ENCODE measurements at places on chromosomes 7 and 10.
A peak's percentile ranks its signal among the peaks of the same experiment; 100 is the strongest.

- peaks cover 59% of the 10 kb centered on the region for H3K36me3 ChIP-seq
- peaks cover 9% of the 10 kb centered on the region for H3K27me3 ChIP-seq
- no peak overlapping the region for H3K27ac ChIP-seq
- H3K4me1 ChIP-seq, result no peaks in the 10 kb centered on the region
Measured at GRCh38 chr7:56105508-56105907, 768 bp downstream of the CHCHD2 start.

DNA sequence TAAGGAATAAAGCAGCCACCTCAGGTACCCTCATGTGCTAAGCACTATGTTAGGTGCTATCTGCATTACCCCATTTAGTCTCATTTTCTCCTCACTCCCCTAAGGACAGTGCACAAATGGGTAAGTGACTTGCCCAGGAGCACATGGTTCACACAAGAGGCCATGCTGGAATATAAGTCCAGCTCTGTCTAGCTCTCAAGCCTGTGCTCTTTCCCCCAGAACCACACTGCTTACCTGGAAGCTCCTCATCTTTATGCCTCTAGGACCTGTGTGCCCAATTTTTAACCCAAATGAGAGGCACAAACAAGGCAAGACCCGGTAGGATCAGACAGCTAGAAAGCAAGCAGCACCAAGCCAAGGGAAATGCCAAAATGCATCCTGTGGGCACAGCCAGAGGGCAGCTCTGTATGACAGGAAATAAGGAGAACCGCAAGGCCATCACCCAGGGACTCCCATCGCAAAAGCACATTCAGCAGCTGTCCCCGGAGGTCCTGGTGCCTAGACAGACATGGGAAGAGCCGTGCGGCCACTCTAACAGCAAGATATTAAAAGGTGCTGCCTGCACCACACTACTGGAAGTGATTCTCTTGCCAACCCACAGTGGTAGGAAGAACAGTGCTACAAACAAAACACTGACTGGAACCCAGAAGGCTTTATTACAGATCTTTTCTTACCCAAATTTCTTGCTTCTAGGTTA, 88.1 kb downstream of the GSAP start:
- no peaks in the 10 kb centered on the region for H3K27me3 ChIP-seq
- no peaks in the 10 kb centered on the region for H3K36me3 ChIP-seq
- no peak overlapping the region for H3K4me3 ChIP-seq
- no peak overlapping the region for H3K27ac ChIP-seq
- no peak for DNase-seq

- peaks cover 53% of the 10 kb centered on the region for H3K4me1 ChIP-seq
- H3K36me3 ChIP-seq, result no peaks in the 10 kb centered on the region
- DNase-seq, result no peak
- H3K4me3 ChIP-seq, result no peak overlapping the region
Measured at GRCh38 chr10:11207560-11207844, 189.8 kb downstream of the CELF2 start.

GRCh38 chr7:24899161-24899560, 80.8 kb downstream of the OSBPL3 start:
- H3K27ac ChIP-seq, result no peak overlapping the region
- H3K4me3 ChIP-seq, result no peak overlapping the region
- peaks cover 27% of the 10 kb centered on the region for H3K4me1 ChIP-seq
- no peak for DNase-seq
- no peaks in the 10 kb centered on the region for H3K27me3 ChIP-seq
- no peaks in the 10 kb centered on the region for H3K36me3 ChIP-seq

GRCh38 chr7:138903186-138903820, 77.9 kb downstream of the KIAA1549 start:
- no peak overlapping the region for H3K4me3 ChIP-seq
- no peaks in the 10 kb centered on the region for H3K27me3 ChIP-seq
- H3K36me3 ChIP-seq, result peaks cover 37% of the 10 kb centered on the region
- peak overlapping the region; percentile 91 for H3K27ac ChIP-seq
- DNase-seq, result no peak

DNA sequence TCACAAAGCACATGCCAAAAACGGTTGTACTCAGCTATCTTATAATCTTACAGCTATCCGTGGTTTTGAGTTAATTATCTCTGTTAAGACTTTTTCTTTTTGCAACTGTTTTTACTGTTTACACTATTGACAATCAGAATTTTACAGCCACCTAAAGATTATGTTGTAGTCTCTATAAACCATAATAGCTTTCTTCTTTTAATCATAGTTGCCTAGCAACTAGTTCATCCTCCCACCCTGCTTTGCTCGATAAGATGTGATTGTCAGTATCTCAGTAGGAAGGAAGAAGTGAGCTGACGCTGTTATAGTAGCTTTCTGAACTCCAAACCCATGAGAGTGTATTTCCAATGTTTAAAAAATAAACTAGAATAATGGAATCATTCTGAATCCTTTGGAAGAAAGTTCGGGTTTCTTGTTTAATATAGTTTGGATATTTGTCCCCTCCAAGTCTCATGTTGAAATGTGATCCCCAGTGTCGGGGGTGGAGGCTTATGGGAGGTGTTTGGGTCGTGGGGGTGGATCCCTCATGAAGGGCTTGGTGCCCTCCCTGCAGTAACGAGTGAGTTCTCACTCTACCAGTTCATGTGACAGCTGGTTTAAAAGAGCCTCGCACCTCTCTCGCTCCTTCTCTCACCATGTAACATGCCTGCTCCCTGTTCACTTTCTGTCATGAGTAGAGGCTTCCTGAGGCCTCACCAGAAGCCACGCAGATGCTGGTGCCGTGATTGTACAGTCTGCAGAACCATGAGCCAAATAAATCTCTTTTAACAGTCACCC, 68.1 kb downstream of the SVOPL start:
- no peak overlapping the region for H3K4me3 ChIP-seq
- H3K27me3 ChIP-seq, result no peaks in the 10 kb centered on the region
- no peak overlapping the region for H3K27ac ChIP-seq
- no peak for DNase-seq

DNA sequence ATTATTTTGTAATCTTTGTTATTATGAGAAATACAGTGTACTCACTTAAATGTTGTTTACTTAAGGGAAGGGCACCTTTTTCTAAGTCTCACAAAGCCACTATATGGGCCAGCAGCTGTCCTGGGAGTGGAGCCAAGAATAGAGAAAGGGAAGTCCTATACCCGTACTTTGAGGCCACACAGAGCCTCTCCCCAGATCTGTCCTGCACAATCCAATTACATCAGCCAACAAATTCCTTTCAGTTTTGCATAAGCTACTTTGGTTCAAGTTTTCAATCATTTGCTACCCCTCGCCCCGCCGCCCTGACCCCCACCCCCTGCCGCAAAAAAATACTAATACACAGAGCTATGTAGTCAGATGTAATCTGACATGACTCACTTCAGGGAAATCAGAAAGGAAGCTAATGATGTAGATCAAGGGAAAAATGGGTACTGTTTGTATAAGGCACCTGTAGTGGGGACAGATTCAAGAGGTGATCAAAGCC, 297.4 kb upstream of the NEBL start:
- H3K36me3 ChIP-seq, result peaks cover 17% of the 10 kb centered on the region
- peaks cover 3% of the 10 kb centered on the region for H3K27me3 ChIP-seq
- H3K27ac ChIP-seq, result no peak overlapping the region
- H3K4me3 ChIP-seq, result no peak overlapping the region
- H3K4me1 ChIP-seq, result no peaks in the 10 kb centered on the region

DNA sequence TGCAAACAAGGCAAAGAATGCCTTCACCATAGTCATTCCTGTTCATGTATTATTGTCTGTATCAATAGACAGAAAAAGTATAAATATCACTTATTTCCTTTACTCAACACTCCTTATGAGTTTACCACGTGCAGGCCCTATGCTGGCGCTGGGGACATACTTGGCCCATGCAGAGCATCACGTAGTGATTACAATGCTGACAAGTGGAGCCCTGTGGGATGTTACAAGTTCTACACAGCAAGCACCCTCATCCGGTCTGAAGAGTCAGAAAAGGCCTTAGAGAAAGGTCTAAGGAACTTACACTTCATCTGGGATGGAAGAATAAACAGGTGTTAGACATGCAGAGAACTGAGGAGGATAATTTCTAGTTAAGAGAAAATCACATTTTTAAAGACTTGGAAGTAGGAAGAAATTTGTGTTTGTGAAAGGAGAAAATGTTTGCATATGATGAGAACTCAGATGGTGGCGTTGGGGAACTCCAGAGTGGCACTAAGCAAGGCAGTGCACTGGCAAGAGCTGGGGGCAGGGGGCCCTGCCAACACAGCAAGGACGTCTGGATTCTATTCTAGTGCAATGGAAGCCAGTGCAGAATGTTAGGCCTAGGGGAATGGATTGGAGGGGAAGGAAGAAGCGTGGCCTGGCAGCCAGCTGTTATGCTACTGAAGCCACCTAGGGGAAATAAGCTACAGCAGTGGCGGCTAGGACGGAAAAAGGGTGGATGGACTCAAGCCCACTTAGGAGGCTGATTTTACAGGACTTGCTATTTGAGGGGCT, 116.2 kb downstream of the ELMO1 start:
- no peak overlapping the region for H3K4me3 ChIP-seq
- peaks cover 13% of the 10 kb centered on the region for H3K36me3 ChIP-seq

DNA sequence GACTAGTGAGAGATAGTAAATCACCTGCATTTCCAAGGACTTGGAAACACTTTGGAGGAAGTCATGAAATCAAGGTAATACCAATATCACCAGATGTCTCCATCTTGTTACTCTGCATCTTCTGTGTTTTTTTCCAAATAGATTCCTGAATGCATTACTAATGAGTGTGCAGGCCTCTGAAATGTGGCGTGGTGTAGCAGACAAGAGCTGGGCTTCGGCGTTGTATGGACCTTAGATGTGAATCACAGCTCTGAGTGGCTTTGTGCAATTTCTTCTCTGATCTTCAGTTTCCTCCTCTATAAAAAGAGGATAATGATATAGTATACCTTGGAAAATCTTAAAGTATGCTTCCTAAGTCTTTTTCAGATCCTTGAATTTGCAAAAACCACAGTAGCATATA, 9.6 kb upstream of the MYPN start:
- H3K36me3 ChIP-seq, result no peaks in the 10 kb centered on the region
- H3K27me3 ChIP-seq, result no peaks in the 10 kb centered on the region
- no peak overlapping the region for H3K4me3 ChIP-seq
- no peak for DNase-seq

- H3K4me3 ChIP-seq, result peak overlapping the region; percentile 90
- H3K4me1 ChIP-seq, result peaks cover 54% of the 10 kb centered on the region
- no peak for DNase-seq
- peak overlapping the region; percentile 96 for H3K27ac ChIP-seq
- H3K27me3 ChIP-seq, result peaks cover 29% of the 10 kb centered on the region
Measured at GRCh38 chr10:30432622-30433305, 1.2 kb upstream of the MAP3K8 start.

DNA sequence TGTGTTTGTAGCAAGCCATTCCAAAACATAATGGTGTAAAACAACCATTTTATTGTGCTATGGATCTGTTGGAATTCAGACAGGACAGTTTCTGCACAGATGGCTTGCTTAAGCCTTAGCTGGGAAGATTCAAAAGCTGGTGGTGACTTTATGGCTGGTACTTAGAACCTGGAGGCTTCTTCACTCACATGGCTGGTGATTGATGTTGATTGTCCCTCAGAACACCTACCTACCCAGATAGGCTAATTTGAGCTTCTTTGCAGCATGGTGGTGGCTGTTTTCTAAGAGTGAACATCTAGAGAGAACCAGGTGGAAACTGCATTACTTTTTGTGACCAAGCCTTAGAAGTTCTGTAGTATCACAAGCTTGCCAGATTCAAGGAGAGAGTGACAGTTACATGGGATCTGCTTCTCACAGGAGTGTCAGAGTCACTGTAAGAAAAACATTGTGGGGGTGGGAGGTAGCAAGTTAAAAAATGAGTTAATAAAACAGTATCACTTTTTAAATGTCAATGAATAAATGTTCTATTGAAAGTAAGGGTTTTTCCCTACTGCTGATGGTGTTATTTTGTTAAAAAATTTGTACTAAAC, 7.1 kb downstream of the R3HCC1L start:
- H3K27ac ChIP-seq, result no peak overlapping the region
- peaks cover 33% of the 10 kb centered on the region for H3K4me1 ChIP-seq
- H3K4me3 ChIP-seq, result no peak overlapping the region
- no peak for DNase-seq
- no peaks in the 10 kb centered on the region for H3K27me3 ChIP-seq
- peaks cover 7% of the 10 kb centered on the region for H3K36me3 ChIP-seq

GRCh38 chr7:76009672-76010600, 15.5 kb upstream of the TMEM120A start:
- H3K36me3 ChIP-seq, result peaks cover 5% of the 10 kb centered on the region
- DNase-seq, result no peak
- H3K4me3 ChIP-seq, result no peak overlapping the region
- H3K27ac ChIP-seq, result peak overlapping the region; percentile 57
- H3K27me3 ChIP-seq, result no peaks in the 10 kb centered on the region

DNA sequence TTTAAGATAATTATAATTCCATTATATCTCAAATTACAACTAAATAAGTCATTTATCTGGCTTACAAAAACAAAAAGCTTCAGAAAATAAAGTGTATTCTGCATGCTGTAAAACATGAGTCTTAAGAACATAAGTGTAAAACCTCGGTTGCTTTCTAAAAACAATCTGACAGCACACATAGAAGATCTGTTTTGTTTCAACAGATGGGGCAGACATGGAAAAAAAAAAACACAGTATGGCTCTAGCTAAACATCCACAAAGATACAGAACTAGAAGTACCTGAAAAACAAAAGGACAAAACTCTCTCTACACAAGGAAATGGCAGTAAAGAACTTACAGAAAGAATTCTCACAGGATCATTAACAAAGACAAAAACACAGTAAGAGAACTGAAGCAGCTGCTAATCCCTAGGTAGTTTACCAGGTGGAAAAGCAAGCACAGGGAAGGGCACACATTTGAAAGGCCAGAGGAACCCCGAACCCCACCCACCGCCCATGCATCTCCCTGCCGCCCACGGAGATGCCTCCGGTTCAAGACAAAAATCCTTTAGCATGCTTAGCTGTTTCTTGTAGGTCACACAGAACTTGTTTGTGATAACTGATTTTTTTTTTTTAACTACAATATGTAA, 42.5 kb downstream of the DLD start:
- H3K27me3 ChIP-seq, result peaks cover 15% of the 10 kb centered on the region
- peaks cover 66% of the 10 kb centered on the region for H3K4me1 ChIP-seq
- DNase-seq, result peak; percentile 27

DNA sequence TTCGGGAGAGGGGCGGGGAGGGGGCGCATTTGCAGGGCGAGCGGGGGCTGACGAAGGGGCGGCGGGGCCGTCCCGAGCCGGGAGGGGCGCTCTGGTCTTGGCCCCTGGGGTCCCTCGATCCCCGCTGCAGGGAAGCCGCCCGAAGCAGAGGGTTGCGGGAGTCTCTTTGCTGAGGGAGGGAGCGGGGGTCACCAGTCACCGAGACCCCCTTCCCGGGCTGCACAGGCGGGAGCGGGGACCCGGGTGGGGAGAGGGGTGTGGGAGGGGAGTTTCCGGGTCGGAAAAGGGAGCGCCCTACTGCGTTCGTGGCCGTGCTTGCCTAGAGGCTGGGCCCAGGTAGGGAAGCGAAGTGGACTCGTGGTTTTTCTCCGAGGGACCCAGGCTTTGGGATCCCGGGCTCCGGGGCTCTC, 422 bp downstream of the AP1S1 start:
- H3K4me3 ChIP-seq, result peak overlapping the region; percentile 80
- peaks cover 5% of the 10 kb centered on the region for H3K36me3 ChIP-seq
- H3K4me1 ChIP-seq, result peaks cover 32% of the 10 kb centered on the region
- H3K27ac ChIP-seq, result no peak overlapping the region

- H3K36me3 ChIP-seq, result no peaks in the 10 kb centered on the region
- DNase-seq, result no peak
- peak overlapping the region; percentile 54 for H3K27ac ChIP-seq
- H3K4me1 ChIP-seq, result peaks cover 72% of the 10 kb centered on the region
Measured at GRCh38 chr10:72759584-72759983, 67.6 kb downstream of the MCU start.

- H3K4me1 ChIP-seq, result peaks cover 57% of the 10 kb centered on the region
- no peaks in the 10 kb centered on the region for H3K27me3 ChIP-seq
- no peak overlapping the region for H3K4me3 ChIP-seq
- H3K36me3 ChIP-seq, result peaks cover 64% of the 10 kb centered on the region
- H3K27ac ChIP-seq, result peak overlapping the region; percentile 85
Measured at GRCh38 chr7:22859641-22860290, 37.1 kb upstream of the TOMM7 start.

All from WTC11 (cell line).